Esophagus muscularis mucosa (tissue), 4 donors: ENCODE measurements at places on chromosomes 3 and 15. TPM values are rescaled to one million over a fixed set of nuclear protein-coding genes. Genes with fewer than 3 reads are reported as not detected.

- DNase-seq = no peak
- no peaks in the 10 kb centered on the region for H3K36me3 ChIP-seq
- H3K27ac ChIP-seq = no peak overlapping the region
- H3K27me3 ChIP-seq = no peaks in the 10 kb centered on the region
- H3K4me1 ChIP-seq = no peaks in the 10 kb centered on the region
These were observed 168.4 kb downstream of the P3H2 start for GRCh38 chr3:189952272-189952671.

The NOX5 gene
- 0.23 TPM for total RNA-seq

DNA sequence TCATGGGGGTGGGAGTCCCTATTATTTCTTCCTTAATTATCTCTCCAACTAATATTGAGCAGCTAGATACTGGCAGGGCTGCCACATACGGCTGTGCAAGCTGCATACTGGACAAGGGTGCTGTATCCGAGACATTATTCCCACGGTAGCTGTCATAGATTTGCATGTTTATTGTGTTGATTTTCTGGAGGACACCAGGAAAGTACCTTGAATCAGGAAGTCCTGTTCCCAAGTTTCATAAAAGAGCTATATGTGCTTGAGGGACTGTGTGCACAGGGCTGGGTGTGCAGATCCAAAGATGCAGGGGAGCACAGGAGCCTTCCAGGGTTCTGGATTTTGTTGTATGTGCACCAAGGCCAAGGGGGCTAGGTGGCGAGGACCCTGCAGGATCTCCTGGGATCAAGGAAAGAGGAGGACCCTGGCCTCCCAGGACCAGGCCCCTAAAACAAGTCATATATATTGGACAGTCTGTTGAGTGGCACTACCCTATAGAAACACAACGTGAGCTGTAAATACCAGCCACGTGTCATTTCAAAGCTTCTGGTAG is 119.2 kb upstream of the ALDH1A3 start:
- no peak overlapping the region for H3K27ac ChIP-seq
- DNase-seq = no peak
- H3K4me3 ChIP-seq = no peak overlapping the region
- no peaks in the 10 kb centered on the region for H3K36me3 ChIP-seq
- H3K4me1 ChIP-seq = no peaks in the 10 kb centered on the region

The WNT5A gene
- 14.5 TPM for total RNA-seq

The CD200R1 gene
- 1.6 TPM for total RNA-seq

The B3GALNT1 gene
- 5.5 TPM for total RNA-seq

DNA sequence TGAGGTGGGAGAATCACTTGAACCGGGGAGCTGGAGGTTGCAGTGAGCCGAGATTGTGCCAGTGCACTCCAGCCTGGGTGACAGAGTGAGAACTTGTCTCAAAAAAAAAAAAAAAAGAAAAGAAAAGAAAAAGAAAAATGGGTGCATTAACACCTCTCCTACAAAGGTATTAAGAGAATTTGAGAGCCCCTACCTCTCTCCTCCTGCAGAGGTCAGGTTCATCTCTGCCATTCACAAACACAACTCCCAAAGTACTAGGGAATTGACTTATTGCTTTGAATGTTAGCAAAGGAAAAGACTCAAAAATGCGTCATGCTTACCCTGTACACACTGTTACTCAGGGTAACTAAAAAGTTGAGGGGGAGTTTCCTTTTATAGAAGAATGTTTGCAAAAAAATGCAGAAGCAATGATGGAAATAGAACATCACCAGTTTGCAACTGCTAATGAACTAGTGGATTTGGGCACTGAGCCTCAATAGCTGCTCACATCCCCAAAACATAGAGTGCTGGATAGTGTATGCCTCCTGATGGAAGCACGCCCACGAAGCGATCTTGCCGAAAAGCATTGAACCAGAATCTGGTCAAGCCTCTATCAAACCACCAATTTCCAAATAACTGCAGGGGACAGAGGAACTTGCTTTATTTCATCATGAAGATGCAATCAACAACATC is 15.5 kb upstream of the LYZL4 start:
- H3K27ac ChIP-seq = no peak overlapping the region
- H3K27me3 ChIP-seq = no peaks in the 10 kb centered on the region
- DNase-seq = no peak

GRCh38 chr15:98941595-98942255 is 65.9 kb downstream of the PGPEP1L start:
- peaks cover 75% of the 10 kb centered on the region for H3K36me3 ChIP-seq
- DNase-seq = no peak
- no peaks in the 10 kb centered on the region for H3K27me3 ChIP-seq
- no peak overlapping the region for H3K4me3 ChIP-seq
- H3K4me1 ChIP-seq = peaks cover 27% of the 10 kb centered on the region

- H3K36me3 ChIP-seq = no peaks in the 10 kb centered on the region
- peak overlapping the region; percentile 85 for H3K27ac ChIP-seq
- H3K4me1 ChIP-seq = peaks cover 70% of the 10 kb centered on the region
- no peak for DNase-seq
- H3K4me3 ChIP-seq = peak overlapping the region; percentile 80
These were observed 106.2 kb downstream of the IQSEC1 start for GRCh38 chr3:12966847-12967605.

DNA sequence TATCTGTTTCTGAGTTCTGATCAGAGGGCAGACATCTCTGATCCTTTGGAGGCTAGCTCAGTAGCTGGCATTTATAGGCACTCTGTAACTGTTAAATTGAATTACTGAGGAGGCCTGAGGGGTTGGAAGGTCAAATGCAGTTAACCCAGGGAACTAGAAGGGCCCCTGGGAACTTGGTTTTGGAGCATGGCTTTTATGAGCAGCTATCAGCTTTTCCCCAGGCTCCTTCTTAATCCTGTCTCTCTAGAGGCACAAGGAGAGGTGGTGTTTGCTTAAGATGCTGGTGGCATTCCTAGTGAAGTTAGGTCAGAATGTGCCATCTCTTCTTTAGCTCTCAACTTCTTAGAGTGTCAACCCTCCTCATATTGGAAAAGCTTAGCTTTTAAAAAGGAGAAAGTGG is 128.9 kb downstream of the LPP start:
- peaks cover 100% of the 10 kb centered on the region for H3K4me1 ChIP-seq
- no peaks in the 10 kb centered on the region for H3K36me3 ChIP-seq
- DNase-seq = no peak
- no peaks in the 10 kb centered on the region for H3K27me3 ChIP-seq
- H3K4me3 ChIP-seq = no peak overlapping the region

The IL16 gene
- total RNA-seq = 13.5 TPM

GRCh38 chr3:63279005-63279841 is 1.1 kb downstream of the SYNPR start:
- no peaks in the 10 kb centered on the region for H3K36me3 ChIP-seq
- no peak overlapping the region for H3K4me3 ChIP-seq
- no peak overlapping the region for H3K27ac ChIP-seq
- peaks cover 8% of the 10 kb centered on the region for H3K27me3 ChIP-seq
- DNase-seq = no peak

The ZNF80 gene
- not detected for total RNA-seq

The FGF12 gene
- total RNA-seq = 10.2 TPM

- DNase-seq = no peak
- H3K27me3 ChIP-seq = no peaks in the 10 kb centered on the region
- H3K4me3 ChIP-seq = no peak overlapping the region
- peaks cover 30% of the 10 kb centered on the region for H3K4me1 ChIP-seq
- H3K36me3 ChIP-seq = no peaks in the 10 kb centered on the region
- H3K27ac ChIP-seq = peak overlapping the region; percentile 34
These were observed 20.3 kb upstream of the DGKG start for GRCh38 chr3:186382217-186382885.

GRCh38 chr3:159798951-159799350 is 189.7 kb upstream of the IL12A start:
- DNase-seq = no peak
- peak overlapping the region; percentile 85 for H3K27ac ChIP-seq
- no peaks in the 10 kb centered on the region for H3K36me3 ChIP-seq
- H3K4me1 ChIP-seq = peaks cover 69% of the 10 kb centered on the region
- no peaks in the 10 kb centered on the region for H3K27me3 ChIP-seq

- H3K36me3 ChIP-seq = no peaks in the 10 kb centered on the region
- no peaks in the 10 kb centered on the region for H3K4me1 ChIP-seq
- H3K27ac ChIP-seq = no peak overlapping the region
- no peak for DNase-seq
- no peaks in the 10 kb centered on the region for H3K27me3 ChIP-seq
These were observed 64.9 kb upstream of the RBMS3 start for GRCh38 chr3:29215948-29216347.

The CP gene
- total RNA-seq = 5.6 TPM

The ITPKA gene
- 0.98 TPM for total RNA-seq

DNA sequence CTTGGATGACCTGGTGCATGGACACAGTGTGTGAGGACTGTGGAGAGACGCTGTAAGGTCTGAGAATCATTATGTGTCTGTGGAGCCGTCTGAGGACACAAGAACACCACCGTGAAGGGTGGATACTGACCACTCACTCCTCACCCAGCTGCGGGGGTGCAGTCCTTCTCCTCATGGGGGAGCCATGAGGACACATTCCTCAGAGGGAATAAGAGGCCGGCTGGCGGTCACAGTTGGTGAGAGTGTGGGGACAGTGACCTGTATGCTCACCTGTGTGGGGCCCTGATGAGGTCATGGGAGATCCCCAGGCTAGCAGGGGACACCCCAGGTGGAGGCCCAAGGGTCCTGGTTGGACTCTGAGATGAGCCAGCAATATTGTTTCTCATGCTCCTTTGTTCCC is 2.5 kb upstream of the TRPM1 start:
- H3K4me3 ChIP-seq = no peak overlapping the region
- no peaks in the 10 kb centered on the region for H3K36me3 ChIP-seq
- no peak overlapping the region for H3K27ac ChIP-seq
- DNase-seq = peak; percentile 86
- H3K27me3 ChIP-seq = no peaks in the 10 kb centered on the region

GRCh38 chr15:70789213-70789612 is 25.9 kb upstream of the UACA start:
- DNase-seq = no peak
- H3K4me3 ChIP-seq = no peak overlapping the region
- H3K27me3 ChIP-seq = no peaks in the 10 kb centered on the region
- H3K27ac ChIP-seq = no peak overlapping the region
- no peaks in the 10 kb centered on the region for H3K4me1 ChIP-seq

The OR5K2 gene
- not detected for total RNA-seq

The LEKR1 gene
- total RNA-seq = 0.33 TPM

- H3K27ac ChIP-seq = no peak overlapping the region
- DNase-seq = no peak
- no peak overlapping the region for H3K4me3 ChIP-seq
These were observed 63.0 kb upstream of the ACP3 start for GRCh38 chr3:132254076-132254755.

- H3K36me3 ChIP-seq = no peaks in the 10 kb centered on the region
- no peaks in the 10 kb centered on the region for H3K27me3 ChIP-seq
- H3K4me1 ChIP-seq = no peaks in the 10 kb centered on the region
- no peak overlapping the region for H3K4me3 ChIP-seq
- DNase-seq = no peak
These were observed 31.6 kb upstream of the NUDT16 start for GRCh38 chr3:131349946-131350347.

The SEMA5B gene
- 0.26 TPM for total RNA-seq
